ENCODE measurements at places on chromosomes 11 and 22. TPM values are rescaled to one million over a fixed set of nuclear protein-coding genes. Genes with fewer than 3 reads are reported as not detected.

The RFPL1 gene
- total RNA-seq = not detected

The SCGB2A2 gene
- total RNA-seq = not detected

The TYR gene
- not detected for total RNA-seq

The OR5A1 gene
- total RNA-seq = not detected

Measured in A549 treated with Hydrocortisone at 1 μM for 4 hours (cell line).